Activated T-helper 2 cell treated with anti-CD3 and anti-CD28 coated beads, Interferon-gamma antibody, Interleukin-2, Interleukin-4, amounts not matched to agents 10 μg/mL and 5 μg/mL and 100 μg/mL, durations not matched to agents 14 hours and 24 hours and 36 hours (primary cell): ENCODE measurements at places on chromosomes 12 and 14. TPM values are rescaled to one million over a fixed set of nuclear protein-coding genes. Genes with fewer than 3 reads are reported as not detected.
A peak's percentile ranks its signal among the peaks of the same experiment; 100 is the strongest.

DNA sequence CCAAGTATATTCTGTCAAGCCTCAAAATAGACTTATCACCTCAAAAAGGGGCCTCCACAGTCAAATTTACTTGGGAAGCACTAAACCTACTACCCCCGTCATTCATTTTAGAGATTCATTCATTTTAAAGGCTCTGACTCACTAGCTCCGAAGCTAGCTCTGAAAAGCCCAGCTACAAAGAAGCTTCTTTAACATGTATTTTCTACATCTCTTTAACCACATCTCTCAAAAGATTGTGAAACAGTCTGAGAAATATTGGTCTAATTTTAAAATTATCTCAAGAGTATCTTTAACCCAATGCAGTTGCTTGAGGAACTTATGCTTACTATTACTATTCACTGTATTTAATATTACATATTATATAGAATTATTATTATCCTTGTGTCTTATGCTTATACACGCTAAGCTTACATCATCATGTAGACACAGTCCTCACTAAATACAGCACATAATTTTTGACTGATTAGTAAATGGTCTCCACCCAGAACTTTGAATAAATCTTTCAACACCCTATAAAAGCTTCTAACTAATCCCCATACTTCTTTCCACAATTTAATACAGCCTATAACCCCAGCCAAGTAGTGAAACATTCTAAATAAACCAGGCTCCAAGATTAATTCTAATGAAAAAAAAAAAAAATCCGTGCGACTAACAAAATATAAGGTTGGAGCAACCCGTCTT is 7.8 kb downstream of the NT5DC3 start:
- DNase-seq, result no peak
- H3K4me1 ChIP-seq, result peaks cover 2% of the 10 kb centered on the region
- peaks cover 9% of the 10 kb centered on the region for H3K36me3 ChIP-seq
- no peaks in the 10 kb centered on the region for H3K27me3 ChIP-seq
- no peak overlapping the region for H3K27ac ChIP-seq

GRCh38 chr12:91177381-91177780 is 5.2 kb downstream of the DCN start:
- H3K27me3 ChIP-seq, result no peaks in the 10 kb centered on the region
- no peaks in the 10 kb centered on the region for H3K4me1 ChIP-seq
- H3K27ac ChIP-seq, result no peak overlapping the region
- H3K36me3 ChIP-seq, result no peaks in the 10 kb centered on the region
- no peak overlapping the region for H3K4me3 ChIP-seq

DNA sequence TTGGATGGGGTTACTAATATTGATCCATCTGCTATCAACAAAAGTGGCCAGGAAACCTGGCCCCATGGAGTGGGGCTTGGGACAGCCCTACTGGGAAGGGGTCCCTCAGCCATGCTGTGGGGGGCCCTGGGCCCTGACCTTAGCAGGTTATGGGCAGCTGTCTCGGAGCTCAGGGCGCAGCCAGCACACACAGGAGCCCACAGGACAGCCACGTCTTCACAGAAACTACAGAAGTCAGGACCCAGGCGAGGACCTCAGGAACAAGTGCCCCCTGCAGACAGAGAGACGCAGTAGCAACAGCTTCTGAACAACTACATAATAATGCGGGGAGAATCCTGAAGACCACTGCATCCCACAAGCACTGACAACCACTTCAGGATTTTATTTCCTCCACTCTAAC is 11.9 kb upstream of the FKBP11 start:
- H3K27ac ChIP-seq, result no peak overlapping the region
- no peak for DNase-seq
- no peak overlapping the region for H3K4me3 ChIP-seq
- peaks cover 14% of the 10 kb centered on the region for H3K4me1 ChIP-seq
- peaks cover 56% of the 10 kb centered on the region for H3K36me3 ChIP-seq
- H3K27me3 ChIP-seq, result no peaks in the 10 kb centered on the region

DNA sequence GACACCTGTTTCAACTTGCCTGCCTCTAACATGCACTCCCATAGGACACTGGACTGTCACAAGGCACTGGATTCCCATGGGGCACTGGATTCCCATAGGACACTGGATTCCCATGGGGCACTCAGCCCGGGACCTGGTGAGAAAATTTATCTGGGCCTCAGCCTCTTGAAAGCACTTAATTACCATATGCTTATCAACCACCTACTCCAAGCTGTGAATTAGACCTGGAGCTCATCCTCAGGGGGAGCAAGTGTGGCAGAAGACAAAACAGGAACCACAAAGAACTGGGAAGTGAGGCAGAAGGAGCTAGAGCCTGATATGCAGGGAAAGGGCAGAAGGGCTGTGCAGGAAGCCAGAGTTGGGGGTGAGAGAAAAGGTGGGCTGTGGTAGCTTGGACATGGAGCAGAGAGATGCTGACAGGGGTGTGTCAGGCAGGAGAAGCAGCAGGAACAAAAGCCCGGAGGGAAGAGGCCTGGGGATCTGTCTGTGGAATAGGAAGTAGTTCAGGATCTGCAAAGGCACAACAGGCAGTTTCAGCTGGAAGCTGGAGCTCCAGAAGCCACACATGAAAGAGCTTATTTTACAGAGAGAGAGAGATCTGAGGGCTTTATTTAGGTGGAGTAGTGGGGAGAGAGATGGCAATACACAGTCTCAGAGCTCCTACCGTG is 3.1 kb downstream of the KRT82 start:
- H3K4me1 ChIP-seq, result no peaks in the 10 kb centered on the region
- no peaks in the 10 kb centered on the region for H3K36me3 ChIP-seq
- no peak overlapping the region for H3K4me3 ChIP-seq
- no peaks in the 10 kb centered on the region for H3K27me3 ChIP-seq
- no peak overlapping the region for H3K27ac ChIP-seq

DNA sequence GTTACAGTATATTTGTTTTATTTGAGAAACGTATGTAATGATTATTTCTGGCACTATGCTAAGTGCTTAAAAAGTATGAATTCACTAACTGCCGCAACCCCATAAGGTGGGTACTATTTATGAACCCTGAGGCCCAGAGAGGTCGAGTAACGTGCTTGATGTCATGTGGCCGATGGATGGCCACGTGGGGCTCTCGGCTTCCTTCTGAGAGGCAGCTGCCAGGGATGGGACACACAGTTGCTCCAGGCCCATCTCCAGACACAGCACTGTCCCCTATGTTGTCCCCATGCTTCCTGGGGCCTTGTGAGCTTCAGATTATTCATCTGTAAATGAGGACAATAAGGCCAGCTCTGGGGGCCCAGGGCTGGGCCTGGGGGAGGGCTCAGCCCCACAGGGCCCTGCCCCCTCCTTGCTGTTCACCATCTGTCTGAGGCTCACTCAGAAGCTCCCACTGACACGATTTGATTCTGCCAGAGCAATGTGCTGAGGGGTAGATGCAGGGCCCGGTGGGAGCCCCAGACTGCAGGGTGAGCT is 115.0 kb downstream of the CALM1 start:
- no peak overlapping the region for H3K27ac ChIP-seq
- H3K4me1 ChIP-seq, result no peaks in the 10 kb centered on the region
- no peak overlapping the region for H3K4me3 ChIP-seq
- H3K36me3 ChIP-seq, result no peaks in the 10 kb centered on the region
- DNase-seq, result no peak
- H3K27me3 ChIP-seq, result peaks cover 13% of the 10 kb centered on the region

DNA sequence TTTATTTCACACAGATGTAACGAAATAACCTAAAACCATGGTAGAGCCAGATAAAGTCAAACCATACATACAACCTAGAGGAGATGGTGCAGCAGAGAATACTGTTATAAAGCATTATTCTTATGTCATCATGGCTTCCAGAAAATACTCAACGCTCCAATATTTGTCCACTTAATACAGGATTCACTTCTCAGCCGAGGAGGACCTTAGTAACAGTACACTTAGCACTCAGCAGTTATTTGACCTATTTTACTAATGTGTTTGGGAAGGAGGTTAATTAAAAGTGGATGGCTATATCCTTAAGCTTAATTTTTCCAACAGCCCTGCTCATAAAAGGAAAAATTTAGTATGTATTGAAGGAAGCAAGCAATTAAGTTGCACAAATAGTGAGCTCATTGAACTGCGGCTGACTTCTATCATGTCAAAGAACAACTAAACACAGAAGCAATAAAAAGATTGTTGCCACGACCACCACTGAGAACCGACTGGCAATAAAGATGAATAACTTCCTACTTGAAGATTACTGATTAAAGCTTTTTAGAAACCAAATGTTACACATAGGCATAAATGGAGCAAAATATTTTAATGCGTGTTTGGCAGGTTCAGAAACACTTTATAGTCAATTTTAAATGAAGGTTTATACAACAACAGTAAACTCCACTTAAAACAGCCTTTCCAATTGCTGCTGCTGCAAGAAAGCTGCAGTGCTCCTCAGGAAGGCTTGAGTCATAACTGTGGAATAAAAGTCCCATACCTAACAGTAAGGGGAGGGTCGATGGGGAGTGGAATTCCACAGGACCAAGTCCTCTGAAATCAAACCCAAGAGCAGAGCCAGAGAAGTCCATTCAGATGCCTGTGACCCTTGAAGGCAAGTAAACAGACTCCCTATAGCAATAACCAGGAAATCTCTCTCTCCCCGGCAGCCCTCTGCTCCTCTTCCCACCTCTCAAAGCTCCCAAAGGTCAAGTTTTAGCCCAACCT is 218.9 kb upstream of the CDKN3 start:
- no peak overlapping the region for H3K27ac ChIP-seq
- H3K27me3 ChIP-seq, result peaks cover 49% of the 10 kb centered on the region
- H3K4me3 ChIP-seq, result no peak overlapping the region
- H3K36me3 ChIP-seq, result no peaks in the 10 kb centered on the region

- peaks cover 33% of the 10 kb centered on the region for H3K36me3 ChIP-seq
- peak overlapping the region; percentile 43 for H3K27ac ChIP-seq
- H3K27me3 ChIP-seq, result no peaks in the 10 kb centered on the region
- peak overlapping the region; percentile 38 for H3K4me3 ChIP-seq
- no peak for DNase-seq
Measured at GRCh38 chr12:121535150-121536053, 45.4 kb downstream of the KDM2B start.

DNA sequence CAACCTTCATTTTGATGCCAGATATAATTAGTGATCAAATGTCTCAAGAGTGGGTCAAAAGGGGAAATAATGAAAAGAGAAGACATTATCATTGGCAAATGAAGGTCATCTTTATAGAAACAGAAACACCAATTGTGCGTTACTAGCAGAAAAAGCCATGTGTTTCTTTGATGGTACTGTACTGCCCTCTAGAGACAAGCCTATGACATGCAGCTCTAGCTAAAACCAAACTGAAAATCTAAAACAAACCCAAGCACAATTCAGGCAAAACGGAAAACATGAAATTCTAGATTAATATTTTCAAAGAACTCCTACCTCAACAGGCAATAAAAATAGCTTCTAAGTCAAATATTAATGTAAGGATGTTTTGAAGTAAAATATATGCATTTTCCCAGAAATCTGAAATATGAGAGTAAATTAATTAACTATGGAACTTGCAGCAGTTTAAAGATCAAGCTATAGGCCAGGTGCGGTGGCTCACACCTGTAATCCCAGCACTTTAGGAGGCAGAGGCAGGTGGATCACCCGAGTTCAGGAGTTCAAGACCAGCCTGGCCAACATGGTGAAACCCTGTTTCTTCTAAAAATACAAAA is 115.4 kb downstream of the KLHL28 start:
- H3K4me3 ChIP-seq, result no peak overlapping the region
- DNase-seq, result no peak
- H3K36me3 ChIP-seq, result no peaks in the 10 kb centered on the region

GRCh38 chr14:61121355-61121787 is 140.3 kb downstream of the SLC38A6 start:
- no peak overlapping the region for H3K27ac ChIP-seq
- H3K36me3 ChIP-seq, result no peaks in the 10 kb centered on the region
- no peak for DNase-seq

DNA sequence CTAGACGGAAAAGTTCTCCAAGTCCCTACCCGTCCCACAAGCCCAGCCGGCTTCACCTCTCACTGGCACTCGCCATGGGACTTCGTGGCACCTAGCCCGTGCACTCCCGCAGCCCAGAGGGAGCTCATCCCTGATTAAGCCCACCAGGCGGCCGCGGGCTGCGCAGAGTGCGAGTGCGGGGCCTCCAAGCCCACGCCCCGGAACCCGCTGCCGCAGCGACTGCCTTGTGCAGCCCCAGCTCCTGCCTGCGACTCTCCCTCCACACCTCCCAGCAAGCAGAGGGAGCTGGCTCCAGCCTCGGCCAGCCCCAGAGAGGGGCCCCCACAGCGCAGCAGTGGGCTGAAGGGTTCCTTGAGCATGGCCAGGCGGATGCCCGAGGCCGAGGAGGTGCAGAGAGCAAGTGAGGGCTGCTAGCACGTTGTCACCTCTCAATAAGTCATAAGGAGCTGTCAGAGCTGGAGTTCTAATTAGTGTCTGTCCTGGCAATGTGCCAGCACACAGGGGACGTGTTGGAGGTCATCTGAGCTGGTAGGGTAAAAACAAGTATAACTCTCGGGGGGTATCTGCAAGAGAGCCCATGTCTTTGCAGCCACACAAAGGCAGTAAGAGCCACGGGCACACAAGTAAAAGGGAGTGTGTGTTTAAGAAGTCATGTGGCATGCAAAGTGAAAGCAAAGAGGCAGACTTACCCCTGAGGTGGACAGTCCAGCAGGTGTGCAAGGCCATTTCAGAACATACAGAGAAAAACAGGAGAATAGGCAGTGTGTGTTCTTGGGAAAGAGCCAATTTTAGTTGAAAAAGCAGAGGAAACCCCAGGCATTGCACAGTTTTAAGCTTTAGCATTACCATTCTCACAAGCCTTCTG is 27.1 kb upstream of the TMTC2 start:
- no peak overlapping the region for H3K27ac ChIP-seq
- H3K4me1 ChIP-seq, result no peaks in the 10 kb centered on the region
- H3K36me3 ChIP-seq, result no peaks in the 10 kb centered on the region
- no peak overlapping the region for H3K4me3 ChIP-seq
- DNase-seq, result no peak

Gene NRL
- total RNA-seq, result 1.6 and 1.8 TPM in 2 replicates

Gene CLEC4D
- total RNA-seq, result not detected in 2 replicates

Gene DDX54
- 115 and 118 TPM in 2 replicates for total RNA-seq
